ENCODE measurements at places on chromosomes 12 and 14.

- peak; percentile 5 for DNase-seq
These were observed 10.4 kb downstream of the MAP4K5 start for GRCh38 chr14:50521912-50522341.

GRCh38 chr14:63795532-63795931 is 57.3 kb upstream of the SYNE2 start:
- DNase-seq: no peak

- DNase-seq: peak; percentile 78
These were observed 5.7 kb downstream of the WNT5B start for GRCh38 chr12:1634590-1635191.

GRCh38 chr14:75769047-75769685 is 108.1 kb downstream of the TTLL5 start:
- peak; percentile 12 for DNase-seq

All from fibroblast of skin of scalp (primary cell).